CD4-positive, alpha-beta T cell treated with Interleukin-21 for 1 hour (primary cell): ENCODE measurements at places on chromosomes 12 and 14.

DNA sequence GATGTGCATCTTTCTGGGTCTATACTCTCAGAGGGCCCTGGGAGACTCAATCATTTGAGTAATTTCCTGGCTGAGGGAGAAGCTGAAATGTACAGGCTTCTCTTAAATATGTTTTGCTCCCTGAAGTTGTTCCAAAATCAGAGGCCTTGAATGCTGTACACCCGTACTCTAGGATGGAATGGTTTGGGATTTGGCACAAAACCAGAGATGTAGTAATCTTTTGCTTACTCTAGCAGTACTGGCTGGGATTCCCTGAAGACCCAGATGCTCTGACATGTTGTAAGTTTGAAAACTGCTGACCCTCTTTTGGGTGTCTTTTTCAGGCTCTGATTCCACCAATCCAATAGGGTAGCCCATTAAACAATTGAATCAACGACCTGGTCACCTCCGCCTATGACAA lies 10.4 kb downstream of the ACACB start:
- no peak for DNase-seq

DNA sequence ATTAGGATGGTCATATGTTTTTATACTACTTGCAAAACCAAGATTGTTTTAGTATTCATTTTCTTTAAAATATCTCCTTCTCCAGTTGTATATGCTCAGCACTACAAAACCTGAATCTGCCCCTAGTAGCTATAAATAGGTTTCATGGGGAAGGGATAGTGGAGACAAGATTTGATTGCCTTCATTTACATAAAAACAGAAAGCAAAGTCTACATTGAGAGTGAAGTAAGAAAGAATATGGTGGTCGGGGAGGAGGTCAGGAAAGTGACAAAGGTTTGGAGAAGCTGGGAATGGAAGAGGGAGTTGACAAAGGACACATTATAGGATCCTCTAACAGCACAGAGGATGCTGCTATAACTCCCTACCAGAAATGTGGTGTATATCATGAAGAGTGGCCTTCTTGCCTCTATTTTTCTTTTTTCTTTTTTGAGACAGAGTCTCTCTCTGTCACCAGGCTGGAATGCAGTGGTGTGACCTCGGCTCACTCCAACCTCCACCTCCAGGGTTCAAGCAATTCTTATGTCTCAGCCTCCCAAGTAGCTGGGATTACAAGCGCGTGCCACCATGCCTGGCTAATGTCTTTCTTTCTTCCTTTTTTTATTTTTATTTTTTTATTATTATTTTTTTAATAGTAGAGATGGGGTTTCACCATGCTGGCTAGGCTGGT lies 6.6 kb upstream of the LRP6 start:
- no peak for DNase-seq

- DNase-seq: no peak
Observed at GRCh38 chr14:82449926-82450468, 916.3 kb upstream of the SEL1L start.

DNA sequence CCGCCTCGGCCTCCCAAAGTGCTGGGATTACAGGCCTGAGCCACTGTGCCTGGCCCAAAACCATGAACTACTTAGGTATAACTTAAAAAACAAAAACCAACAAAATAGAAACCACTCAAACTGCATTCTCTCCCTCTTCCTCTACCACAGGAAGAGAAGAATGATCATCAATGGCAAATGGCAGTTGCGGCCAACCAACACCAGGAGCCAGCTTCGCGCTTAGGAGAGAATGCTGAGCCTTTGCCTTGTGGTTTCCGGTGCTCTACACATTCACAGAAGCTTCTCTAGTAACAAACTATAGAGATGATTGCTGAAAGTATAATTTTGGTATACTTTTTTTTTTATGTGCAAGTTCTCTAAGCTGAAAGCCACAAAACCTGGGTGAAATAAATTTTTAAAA lies 17.1 kb downstream of the CATSPERB start:
- DNase-seq: peak; percentile 17

GRCh38 chr14:102497998-102498677 lies 11.4 kb downstream of the ANKRD9 start:
- DNase-seq: no peak

DNA sequence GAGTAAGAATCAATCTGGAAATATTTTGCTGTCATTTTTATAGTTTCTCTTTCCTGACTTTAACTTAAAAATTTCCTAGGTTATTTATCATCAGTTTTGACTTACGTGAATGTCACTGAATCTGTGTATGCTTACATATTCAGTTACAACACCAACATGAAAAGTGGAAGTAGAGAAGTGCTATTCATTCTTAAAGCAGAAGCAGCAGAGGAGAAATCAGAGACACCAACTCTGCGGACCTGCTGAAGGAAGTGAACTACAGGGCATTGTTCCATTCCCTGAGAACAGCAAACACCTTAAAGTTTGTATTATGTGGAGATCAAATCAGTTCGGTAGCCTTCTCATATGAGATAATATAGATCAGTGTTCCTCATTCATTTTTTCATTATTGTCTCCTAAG lies 34.1 kb downstream of the RAD51B start:
- DNase-seq: no peak

DNA sequence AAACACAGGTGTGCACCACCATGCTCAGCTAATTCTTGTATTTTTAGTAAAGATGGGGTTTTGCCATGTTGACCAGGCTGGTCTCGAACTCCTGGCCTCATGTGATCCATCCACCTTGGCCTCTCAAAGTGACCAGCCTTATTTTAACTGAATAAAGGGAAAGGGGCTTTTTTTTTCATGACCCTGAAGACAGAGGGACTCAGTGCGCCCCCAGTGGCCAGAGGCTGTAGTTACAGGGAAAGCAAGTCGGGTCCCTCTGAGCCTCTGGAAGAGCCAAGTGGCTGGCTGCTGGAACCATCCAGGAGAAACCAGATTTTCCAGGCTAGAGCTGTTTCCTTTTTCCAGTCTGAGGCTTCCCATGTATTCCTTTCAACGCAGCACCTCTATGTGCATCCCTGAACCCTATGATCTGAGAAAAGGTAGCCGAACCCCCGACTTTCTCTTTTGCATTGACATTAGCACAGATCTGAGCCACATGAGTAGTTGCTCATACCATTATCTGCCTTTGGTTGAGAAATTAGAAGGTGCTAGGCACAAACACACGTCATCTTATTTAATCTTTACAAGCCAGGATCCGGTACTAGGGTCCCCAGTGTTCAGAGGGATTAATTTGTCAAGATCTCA lies 342.7 kb downstream of the CACNA1C start:
- DNase-seq: peak; percentile 19

DNA sequence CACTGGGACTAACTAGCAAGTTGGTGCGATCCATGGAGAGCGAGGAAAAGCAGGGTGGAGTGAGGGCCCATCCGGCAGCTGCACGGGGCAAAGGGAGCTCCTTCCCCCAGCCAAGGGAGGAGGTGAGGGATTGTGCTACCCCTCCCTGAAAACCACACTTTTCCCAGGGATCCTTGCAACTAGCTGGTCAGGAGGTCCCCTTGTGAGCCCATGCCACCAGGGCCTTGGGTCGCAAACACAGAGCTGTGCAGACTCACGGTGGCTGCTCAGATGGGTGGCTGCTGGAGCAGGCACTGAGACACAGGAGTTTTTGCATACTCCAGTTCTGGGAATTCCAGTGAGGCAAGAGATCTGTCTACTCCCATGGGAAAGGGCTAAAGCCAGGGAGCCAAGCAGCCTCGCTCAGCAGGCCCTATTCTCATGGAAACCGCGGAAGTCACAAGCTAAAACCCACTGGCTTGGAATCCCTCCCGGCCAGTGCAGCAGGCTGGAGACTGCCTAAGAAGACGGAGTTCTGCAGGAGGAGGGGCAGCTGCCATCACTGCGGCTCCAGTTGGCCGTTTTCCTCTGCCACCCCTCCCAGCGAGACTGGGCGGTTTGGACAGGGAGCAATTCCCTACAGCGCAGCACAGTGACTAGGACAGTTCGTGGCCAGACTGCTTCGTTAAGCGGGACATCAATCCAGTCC lies 10.9 kb upstream of the ZNF705A start:
- no peak for DNase-seq

DNA sequence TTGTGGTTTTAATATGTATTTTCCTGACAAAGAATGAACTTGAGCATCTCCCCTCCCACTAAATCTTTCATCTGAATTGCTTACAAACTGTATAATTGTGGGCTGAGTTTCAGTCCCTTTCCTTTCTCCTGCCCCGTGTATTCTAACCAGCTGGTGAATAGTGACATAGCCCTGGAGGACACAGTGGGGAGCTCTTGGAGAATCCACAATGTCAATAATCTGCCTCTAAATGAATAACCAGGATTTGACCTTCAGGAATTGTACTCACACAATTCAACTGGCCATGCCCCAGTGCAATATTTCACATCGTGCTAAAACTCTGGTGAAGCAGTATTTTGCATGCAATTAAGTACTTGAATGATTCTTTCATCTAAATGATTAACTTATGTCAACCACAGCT lies 177.2 kb downstream of the C12orf42 start:
- DNase-seq: no peak

GRCh38 chr14:24988760-24989159 lies 61.2 kb downstream of the STXBP6 start:
- no peak for DNase-seq

DNA sequence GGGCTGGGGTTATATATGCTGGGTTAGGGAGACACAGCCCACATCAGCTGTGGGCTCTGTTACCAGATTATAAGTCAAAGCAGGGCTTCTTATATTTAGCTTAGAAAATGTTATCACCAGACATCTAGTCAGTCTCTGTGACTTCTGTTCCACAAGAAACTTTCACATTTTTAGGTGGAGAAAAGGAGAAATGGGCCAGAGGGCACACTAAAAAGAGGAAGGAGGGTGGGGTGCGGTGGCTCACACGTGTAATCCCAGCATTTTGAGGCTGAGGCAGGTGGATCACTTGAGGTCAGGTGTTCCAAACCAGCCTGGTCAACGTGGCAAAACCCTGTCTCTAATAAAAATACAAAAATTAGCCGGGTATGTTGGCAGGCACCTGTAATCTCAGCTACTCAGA lies 28.0 kb upstream of the SLC38A1 start:
- DNase-seq: no peak

DNA sequence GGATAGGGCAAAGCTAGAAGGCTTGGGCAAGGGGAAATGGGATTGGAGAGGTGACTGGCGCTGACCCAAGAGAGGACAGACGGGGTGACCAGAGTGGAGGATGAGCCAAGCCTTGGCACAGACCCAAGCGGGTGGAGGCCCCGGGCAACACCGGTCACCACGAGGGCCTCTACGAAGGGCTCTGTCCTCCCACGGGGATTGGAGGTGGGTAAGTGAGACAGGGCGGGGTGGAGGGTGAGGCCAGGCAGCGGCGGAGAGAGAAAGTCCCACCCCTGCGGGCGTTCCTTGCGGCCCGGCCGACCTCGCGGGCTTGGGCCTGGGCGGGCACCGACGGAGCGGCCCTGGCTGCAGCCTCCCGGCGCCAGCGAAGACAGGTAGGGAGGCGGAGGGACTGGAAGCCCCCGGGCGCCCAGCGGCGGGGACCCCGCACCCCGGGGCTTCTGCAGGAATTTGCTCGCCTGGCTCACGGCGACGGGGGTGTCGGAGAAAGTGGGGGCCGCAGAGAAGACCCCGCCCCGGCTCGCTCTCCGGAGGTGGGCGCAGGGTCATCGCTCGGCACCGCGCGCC lies at the start of gene PAPLN:
TSS of gene PAPLN (plus strand) at position 288 of the 567 bp plus-strand sequence. CDS start 2,273 bp downstream, outside the sequence.
- no peak for DNase-seq

- DNase-seq: no peak
Observed at GRCh38 chr12:122062832-122063693, 15.5 kb upstream of the MLXIP start.

DNA sequence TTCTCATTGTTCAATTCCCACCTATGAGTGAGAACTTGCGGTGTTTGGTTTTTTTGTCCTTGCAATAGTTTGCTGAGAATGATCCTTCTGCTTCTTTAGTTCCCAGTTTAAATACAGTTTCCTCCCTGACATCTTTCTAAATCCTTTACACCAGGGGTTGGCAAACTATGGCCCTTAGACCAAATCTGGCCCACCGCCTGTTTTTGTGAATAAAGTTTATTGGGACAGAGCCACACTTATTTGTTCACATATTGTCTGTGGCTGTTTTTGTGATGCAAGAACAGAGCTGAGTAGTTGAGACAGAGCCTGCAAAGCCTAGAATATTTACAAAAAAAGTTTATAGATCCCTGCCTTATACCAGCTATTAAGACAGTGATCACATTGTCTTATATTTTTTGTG lies 53.7 kb downstream of the SERPINA10 start:
- DNase-seq: no peak

DNA sequence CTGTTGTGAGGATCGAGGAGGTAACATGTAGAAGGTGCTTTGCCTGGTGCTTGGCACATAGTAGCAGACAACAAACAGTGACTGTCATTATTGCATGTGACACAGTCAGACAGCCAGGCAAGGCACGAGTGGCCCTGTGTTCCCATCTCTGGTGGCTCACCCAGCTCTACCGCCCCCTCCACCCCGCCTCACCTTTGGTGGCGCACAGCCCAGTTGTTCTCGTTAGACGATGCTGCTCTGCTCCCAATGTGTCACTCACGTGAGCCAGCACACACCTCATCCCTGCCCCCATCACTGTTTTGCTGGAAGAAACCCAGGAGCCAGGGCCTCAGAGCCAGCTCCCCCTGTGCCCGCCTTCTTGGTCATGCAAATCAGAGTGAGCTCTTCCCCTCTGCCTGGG lies 113.3 kb downstream of the CALM1 start:
- no peak for DNase-seq

GRCh38 chr14:98176892-98177291 lies 1095.1 kb downstream of the BCL11B start:
- DNase-seq: no peak

DNA sequence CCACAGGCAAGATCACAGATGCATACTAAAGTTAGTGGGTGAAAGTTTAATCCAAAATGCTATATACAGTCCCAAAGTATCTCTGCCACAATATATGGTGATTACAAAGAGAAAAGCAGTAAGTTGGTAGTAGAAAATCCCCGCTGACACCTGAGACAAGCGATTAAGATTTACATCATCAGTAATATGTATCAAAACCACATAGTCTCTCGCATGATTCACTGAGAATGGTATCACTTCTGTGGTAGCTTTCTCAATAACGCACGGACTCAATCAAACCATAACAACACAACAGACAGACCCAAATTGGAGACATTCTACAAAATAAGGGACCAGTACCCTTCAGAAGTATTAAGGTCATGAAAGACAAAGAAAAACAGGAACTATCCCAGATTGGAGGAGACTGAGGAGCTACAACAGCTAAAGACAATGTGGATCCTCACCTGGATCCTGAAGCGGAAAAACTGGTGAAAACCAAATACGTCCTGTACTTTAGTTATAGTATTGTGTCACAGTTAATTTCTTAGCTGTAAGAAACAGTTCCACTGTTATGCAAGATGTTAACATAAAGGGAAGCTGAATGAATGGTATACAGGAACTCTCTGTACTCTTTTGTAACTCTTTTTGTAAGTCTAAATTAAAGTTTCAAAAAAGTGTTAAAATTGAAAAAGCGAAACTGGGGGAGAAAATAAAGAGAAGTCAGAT lies 51.0 kb downstream of the SPTLC2 start:
- no peak for DNase-seq

DNA sequence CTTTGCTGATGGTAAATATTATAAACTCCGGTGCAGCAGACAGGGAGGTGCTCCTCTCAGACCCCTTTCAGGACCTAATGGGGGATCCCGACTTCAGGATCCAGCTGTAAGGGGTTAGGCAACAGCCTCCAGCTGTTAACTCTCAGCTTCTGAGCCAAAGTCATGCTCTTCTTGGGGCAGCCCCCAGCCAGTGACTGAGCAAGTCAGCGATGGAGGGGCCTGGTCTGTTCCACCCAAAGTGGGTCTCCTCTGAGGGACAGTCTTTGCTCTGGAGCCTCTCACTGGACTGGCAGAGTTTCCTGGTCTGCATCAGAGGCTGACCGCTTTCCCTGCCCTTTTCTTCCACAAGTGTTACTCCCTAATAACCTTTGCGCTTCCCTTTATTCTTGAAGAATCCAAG lies 184.2 kb upstream of the DIO3 start:
- no peak for DNase-seq

GRCh38 chr14:40371011-40371410 lies 938.8 kb upstream of the FBXO33 start:
- no peak for DNase-seq
